ENCODE measurements at places on chromosomes 2 and 18.

DNA sequence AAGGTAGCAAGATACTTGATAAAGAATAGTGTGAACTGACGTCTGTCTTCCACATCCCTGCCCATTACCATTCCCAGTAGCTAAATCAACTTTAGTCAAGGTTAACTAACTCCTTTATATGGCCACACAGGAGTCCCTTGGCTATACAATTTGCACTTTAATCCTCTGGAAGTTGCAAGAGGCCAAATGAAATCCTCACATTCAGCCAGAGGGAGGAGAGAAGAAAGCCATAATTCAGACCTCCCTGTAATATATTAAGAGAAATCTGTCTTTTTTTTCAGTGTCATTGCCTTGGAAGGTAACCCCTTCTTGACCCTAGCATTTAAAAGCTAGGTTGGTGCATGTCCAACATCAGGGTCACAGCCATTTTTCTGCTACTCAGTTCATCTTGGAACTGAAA lies 317.8 kb downstream of the NRXN1 start:
- no peak for DNase-seq

GRCh38 chr2:31258351-31258750 lies 24.4 kb downstream of the EHD3 start:
- DNase-seq, result peak; percentile 42

DNA sequence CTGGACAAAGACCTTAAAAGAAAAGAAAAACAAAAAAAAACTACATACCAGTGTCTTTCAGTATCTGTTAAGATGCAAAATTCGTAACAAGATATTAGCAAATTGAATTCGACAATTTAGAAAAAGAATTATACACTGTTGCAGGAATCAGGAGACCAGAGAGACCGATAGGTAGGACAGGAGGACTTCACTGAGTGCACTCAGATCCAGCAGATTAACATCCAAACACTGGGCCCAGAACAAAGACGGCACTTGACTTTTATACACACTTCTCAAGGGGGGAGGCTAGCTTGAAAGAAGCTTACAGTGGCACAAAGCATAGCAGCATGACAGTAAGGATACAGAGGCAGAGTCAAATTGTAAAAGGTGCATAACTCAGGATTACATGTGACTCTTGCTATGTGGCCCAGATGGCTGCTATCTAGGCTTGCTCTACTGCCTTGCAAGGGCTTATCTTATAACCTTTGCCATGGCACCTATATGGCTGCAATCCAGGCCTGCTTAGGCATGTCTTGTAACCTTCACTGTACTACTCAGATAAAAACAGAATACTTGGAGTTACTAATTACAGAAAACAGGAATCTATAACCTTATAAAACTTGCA lies 507.3 kb upstream of the LRRTM4 start:
- DNase-seq, result no peak

DNA sequence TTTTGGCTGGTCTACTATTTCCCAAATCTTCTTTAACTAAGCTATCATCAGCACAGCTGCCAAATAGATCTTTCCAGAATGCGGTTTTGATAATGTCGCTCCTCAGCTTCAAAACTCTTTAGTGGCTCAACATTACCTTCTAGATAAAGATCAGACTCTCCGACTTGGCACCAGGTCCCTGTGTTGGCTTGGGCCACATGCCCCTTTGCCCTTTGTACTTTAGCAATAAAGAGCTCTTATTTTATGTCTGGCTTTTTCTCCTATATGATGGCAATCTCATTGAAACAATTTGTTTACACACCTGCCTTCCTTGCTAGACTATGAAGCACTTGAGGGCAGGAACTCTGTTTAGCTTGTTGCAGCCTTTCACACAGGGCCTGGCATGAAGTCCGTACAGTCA lies 128.9 kb upstream of the GATA6 start:
- no peak for DNase-seq

DNA sequence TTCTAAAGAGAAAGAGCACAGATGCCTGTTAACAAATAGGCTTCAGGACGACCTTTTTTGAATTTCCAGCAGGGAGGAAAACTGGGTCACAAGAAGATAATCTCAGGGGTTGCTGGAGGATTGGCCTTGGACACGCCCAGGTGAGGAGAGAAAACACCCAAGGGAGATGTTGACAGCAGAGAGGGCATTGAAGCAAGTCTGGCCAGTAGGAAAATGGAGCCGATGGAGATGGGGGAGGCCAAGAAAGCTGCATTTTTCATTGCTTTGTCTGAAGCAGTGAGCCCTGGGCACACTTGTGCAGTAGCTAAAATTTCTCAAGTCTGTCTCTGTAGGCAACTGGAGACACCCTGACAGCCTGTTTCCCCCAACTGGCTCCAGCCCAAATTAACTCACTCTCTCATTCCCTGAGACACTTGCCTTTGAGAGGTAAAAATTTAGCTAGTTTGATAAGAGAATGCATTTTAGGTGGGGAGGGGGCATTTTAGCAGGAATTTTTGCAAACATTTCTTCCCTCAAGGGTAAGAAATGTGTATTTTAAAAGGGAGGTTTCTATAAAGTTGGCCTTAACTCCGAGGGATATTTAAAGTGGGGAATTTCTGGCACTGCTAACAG lies 165.5 kb downstream of the TGIF1 start:
- DNase-seq, result no peak

DNA sequence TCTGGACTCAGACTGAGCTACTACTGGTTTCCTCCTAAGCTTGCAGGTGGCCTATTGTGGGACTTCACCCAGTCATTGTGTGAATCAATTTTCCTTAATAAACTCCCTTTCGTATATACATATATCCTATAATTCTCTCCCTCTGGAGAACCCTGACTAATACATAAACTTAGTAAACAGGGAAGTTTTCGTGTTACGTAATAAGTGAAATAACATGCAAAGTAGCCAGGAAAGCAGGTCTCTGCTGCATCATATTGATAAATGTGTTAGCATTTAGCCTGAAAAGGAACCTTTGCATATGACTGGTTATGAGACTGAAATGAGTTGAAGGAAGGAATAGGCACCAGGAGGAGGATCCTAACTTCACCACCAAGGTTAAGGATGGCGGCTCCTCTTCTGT lies 527.2 kb upstream of the FAM98A start:
- no peak for DNase-seq

GRCh38 chr2:233242231-233242927 lies 9.1 kb upstream of the ATG16L1 start:
- DNase-seq, result peak; percentile 42

Measured in B cell (primary cell).